ENCODE measurements at places on chromosomes 7 and 10. TPM values are rescaled to one million over a fixed set of nuclear protein-coding genes. Genes with fewer than 3 reads are reported as not detected.

The TMEM139 gene
- 0.29 TPM for total RNA-seq

The COBL gene
- total RNA-seq, result not detected

The VENTX gene
- not detected for total RNA-seq

The SFTPA1 gene
- total RNA-seq, result not detected

The PAXIP1 gene
- 34.5 TPM for total RNA-seq

The FAM13C gene
- total RNA-seq, result not detected

The VTI1A gene
- total RNA-seq, result 43.7 TPM

The CPEB3 gene
- 2.4 TPM for total RNA-seq

The VDAC2 gene
- 152 TPM for total RNA-seq

DNA sequence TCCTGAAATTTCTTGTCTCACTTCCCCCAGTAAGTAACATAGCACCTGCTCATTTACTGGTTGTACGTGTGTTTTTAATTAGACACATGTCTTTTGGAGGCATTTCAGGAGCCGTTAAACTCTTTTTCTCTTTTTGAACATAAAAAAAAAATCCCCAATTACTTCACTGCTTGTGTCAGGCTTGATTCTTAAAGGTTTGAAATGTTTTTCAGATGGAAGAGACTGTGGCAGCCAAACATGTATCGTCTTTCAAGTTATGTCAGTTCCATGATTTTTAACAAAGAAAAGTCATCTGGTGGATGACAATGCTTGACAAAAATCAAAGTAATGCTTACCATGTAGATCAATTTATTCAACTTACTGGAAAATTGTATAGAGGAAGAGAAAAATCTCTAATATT, 585.8 kb downstream of the GATA3 start:
- no peaks in the 10 kb centered on the region for H3K36me3 ChIP-seq
- H3K27me3 ChIP-seq, result no peaks in the 10 kb centered on the region
- DNase-seq, result no peak
- no peaks in the 10 kb centered on the region for H3K4me1 ChIP-seq

GRCh38 chr10:108037061-108037460, 872.6 kb upstream of the SORCS1 start:
- no peak for DNase-seq
- H3K4me3 ChIP-seq, result no peak overlapping the region
- no peaks in the 10 kb centered on the region for H3K27me3 ChIP-seq
- H3K36me3 ChIP-seq, result no peaks in the 10 kb centered on the region
- H3K27ac ChIP-seq, result no peak overlapping the region

DNA sequence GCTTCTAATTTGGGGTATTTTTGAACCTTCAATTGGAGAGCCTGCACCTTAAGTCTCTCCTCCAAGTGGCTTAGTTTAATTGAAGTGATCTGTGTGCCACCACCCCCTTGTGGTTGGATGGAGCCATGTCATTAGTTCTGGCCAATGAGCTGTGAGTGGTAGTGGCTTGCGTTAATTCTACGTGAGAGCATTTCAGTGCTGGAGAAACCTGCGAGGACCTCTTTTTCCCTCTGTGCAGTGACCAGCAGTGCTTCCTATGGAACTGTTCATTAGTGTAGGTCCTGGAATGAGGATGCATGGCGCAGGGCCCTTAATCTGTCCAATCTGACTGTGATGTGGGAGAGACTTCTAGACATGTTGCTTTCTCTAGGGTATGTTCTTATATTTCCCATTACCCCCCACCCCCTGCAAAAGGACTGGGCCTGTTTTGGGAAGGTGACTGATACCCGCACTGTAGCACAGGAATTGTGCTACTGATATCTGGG, 3.8 kb downstream of the HILPDA start:
- H3K36me3 ChIP-seq, result peaks cover 32% of the 10 kb centered on the region
- peaks cover 41% of the 10 kb centered on the region for H3K4me1 ChIP-seq
- H3K27ac ChIP-seq, result peak overlapping the region; percentile 73
- peak overlapping the region; percentile 40 for H3K4me3 ChIP-seq
- peak; percentile 81 for DNase-seq
- H3K27me3 ChIP-seq, result no peaks in the 10 kb centered on the region

DNA sequence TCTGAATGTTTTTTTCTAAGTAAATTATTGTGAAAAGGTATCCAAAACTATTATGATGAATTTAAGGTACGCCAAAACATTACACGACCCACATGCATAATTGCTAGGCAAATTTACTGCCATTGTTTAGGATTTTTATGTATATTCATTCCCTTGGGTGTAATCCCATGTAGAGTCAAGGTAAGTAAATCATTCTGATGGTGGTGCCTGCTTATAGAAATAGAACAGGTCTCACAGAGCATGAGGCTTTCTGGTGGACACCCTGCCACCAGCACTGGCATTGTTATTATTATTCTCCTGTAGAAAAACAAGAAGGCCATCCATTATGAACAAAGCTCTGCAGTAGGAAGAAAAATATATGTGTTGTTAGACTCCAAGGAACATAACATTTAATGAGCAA, 111.7 kb upstream of the ZNF804B start:
- no peak for DNase-seq
- H3K27me3 ChIP-seq, result no peaks in the 10 kb centered on the region
- H3K4me1 ChIP-seq, result no peaks in the 10 kb centered on the region
- no peak overlapping the region for H3K27ac ChIP-seq
- no peaks in the 10 kb centered on the region for H3K36me3 ChIP-seq

GRCh38 chr7:8251195-8251594, 10.8 kb downstream of the ICA1 start:
- H3K4me3 ChIP-seq, result no peak overlapping the region
- DNase-seq, result no peak
- no peaks in the 10 kb centered on the region for H3K36me3 ChIP-seq
- H3K4me1 ChIP-seq, result peaks cover 4% of the 10 kb centered on the region
- peaks cover 15% of the 10 kb centered on the region for H3K27me3 ChIP-seq

GRCh38 chr7:128809363-128809762, 17.6 kb downstream of the CCDC136 start:
- H3K4me1 ChIP-seq, result no peaks in the 10 kb centered on the region
- no peak overlapping the region for H3K4me3 ChIP-seq
- H3K36me3 ChIP-seq, result no peaks in the 10 kb centered on the region
- no peak for DNase-seq
- no peak overlapping the region for H3K27ac ChIP-seq
- no peaks in the 10 kb centered on the region for H3K27me3 ChIP-seq

- no peak overlapping the region for H3K4me3 ChIP-seq
- H3K27me3 ChIP-seq, result no peaks in the 10 kb centered on the region
- H3K4me1 ChIP-seq, result no peaks in the 10 kb centered on the region
- no peaks in the 10 kb centered on the region for H3K36me3 ChIP-seq
- no peak for DNase-seq
Measured at GRCh38 chr10:59148701-59149100, 27.7 kb upstream of the PHYHIPL start.

GRCh38 chr10:28365840-28366239, 63.0 kb upstream of the MPP7 start:
- peaks cover 46% of the 10 kb centered on the region for H3K4me1 ChIP-seq
- no peaks in the 10 kb centered on the region for H3K27me3 ChIP-seq
- H3K27ac ChIP-seq, result peak overlapping the region; percentile 93
- peaks cover 13% of the 10 kb centered on the region for H3K36me3 ChIP-seq
- DNase-seq, result no peak

DNA sequence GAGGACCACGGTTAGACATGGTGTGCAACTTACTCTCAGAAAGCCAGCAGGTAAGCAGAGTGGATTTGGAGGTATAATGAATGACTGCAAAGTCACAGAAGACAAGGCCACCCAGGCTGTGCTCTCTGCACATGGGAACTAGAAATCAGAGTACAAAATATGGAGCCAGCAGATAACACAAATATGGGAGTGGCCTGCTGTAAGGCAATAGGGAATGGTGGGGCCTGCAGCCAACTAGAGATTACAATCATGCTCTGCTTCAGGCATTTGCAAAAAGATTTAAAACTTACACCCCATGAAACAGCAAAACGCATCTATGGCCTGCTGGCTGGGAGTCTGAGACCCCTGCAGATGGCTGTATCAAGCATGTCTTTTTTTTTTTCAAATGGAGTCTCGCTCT, 47.0 kb downstream of the RGS10 start:
- H3K36me3 ChIP-seq, result peaks cover 46% of the 10 kb centered on the region
- H3K4me1 ChIP-seq, result peaks cover 83% of the 10 kb centered on the region
- no peak overlapping the region for H3K4me3 ChIP-seq
- DNase-seq, result no peak
- H3K27ac ChIP-seq, result peak overlapping the region; percentile 37

- no peak for DNase-seq
- H3K27ac ChIP-seq, result no peak overlapping the region
- H3K36me3 ChIP-seq, result peaks cover 4% of the 10 kb centered on the region
Measured at GRCh38 chr10:17244700-17245365, 16.8 kb downstream of the VIM start.

DNA sequence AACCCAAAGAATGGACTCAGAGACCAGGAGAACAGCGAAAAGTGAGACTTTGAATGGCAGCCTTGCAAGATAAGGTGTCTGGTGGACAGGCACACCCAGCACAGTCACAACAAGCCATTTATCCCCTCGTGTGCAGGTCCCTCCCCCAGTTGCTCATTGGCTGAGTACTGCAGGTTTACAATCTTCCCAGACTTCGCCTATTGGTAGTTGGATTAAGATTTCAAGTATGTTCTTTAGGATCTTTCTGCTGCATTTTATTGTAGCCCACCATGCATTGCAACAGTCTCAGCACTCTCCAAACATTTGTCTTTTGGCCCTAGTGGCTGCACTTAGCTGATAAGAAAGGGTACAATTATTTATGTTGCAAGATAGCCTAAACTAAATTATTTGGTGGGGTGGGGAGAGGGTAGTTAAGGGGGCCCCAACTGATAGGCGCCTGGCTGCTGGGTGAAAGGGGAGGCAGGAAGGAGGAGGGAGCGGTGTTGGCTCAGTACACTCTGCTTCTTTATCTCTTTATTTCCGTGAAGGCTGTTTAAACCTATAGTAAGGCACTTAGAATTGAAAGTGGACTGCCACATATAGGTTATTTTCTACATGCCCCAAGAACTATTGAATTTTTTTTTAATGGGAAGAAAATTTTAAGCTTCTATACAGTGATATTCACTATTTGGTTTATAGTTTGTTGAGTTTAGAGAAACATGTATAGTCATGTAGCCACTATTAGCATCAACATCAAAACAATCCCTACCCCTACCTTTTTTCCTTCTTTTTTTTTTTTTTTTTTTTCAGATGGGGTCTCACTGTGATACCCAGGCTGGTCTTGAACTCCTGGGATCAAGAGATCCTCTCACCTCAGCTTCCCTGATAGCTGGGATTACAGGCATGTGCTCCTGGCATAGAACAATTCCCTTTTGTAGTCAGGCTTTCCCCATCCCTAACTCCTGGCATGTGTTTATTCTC, 54.2 kb downstream of the GUSB start:
- no peak overlapping the region for H3K27ac ChIP-seq
- DNase-seq, result no peak
- no peaks in the 10 kb centered on the region for H3K4me1 ChIP-seq
- no peak overlapping the region for H3K4me3 ChIP-seq

- no peaks in the 10 kb centered on the region for H3K36me3 ChIP-seq
- peak; percentile 33 for DNase-seq
- peak overlapping the region; percentile 66 for H3K27ac ChIP-seq
- peaks cover 23% of the 10 kb centered on the region for H3K4me1 ChIP-seq
- peaks cover 8% of the 10 kb centered on the region for H3K27me3 ChIP-seq
Measured at GRCh38 chr7:75915416-75916156, 631 bp downstream of the POR start.

DNA sequence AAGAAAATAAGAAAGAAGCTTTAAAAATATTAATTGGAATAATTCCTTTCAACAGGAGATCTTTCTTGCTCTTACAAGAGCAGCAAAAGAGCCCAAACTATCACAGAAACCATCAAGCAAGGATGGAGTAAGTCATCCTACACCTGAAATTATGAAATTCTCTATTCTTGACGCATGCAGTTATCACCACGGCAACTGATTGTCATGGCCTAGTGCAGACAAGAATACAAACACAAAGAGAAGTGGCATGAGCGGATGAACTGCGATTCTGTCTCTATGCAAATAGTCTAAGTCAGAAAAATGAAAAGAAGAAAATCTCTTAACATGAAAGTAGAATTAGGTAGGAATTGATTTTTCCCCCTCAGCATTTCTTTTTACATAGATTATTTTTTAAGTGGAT, 54.8 kb upstream of the SLC35B4 start:
- peaks cover 23% of the 10 kb centered on the region for H3K27me3 ChIP-seq
- no peak overlapping the region for H3K4me3 ChIP-seq
- no peak for DNase-seq
- H3K27ac ChIP-seq, result no peak overlapping the region

- no peak overlapping the region for H3K4me3 ChIP-seq
- no peak for DNase-seq
- peaks cover 7% of the 10 kb centered on the region for H3K27me3 ChIP-seq
- no peak overlapping the region for H3K27ac ChIP-seq
- H3K4me1 ChIP-seq, result peaks cover 3% of the 10 kb centered on the region
Measured at GRCh38 chr10:97822261-97822687, 27.4 kb upstream of the GOLGA7B start.

GRCh38 chr10:97390091-97390490, 11.0 kb downstream of the RRP12 start:
- H3K4me3 ChIP-seq, result no peak overlapping the region
- no peak overlapping the region for H3K27ac ChIP-seq
- no peaks in the 10 kb centered on the region for H3K27me3 ChIP-seq
- peaks cover 19% of the 10 kb centered on the region for H3K36me3 ChIP-seq

- no peaks in the 10 kb centered on the region for H3K36me3 ChIP-seq
- DNase-seq, result no peak
- H3K27ac ChIP-seq, result no peak overlapping the region
- H3K4me1 ChIP-seq, result no peaks in the 10 kb centered on the region
- H3K4me3 ChIP-seq, result no peak overlapping the region
Measured at GRCh38 chr7:4700577-4701235, 18.6 kb downstream of the FOXK1 start.

DNA sequence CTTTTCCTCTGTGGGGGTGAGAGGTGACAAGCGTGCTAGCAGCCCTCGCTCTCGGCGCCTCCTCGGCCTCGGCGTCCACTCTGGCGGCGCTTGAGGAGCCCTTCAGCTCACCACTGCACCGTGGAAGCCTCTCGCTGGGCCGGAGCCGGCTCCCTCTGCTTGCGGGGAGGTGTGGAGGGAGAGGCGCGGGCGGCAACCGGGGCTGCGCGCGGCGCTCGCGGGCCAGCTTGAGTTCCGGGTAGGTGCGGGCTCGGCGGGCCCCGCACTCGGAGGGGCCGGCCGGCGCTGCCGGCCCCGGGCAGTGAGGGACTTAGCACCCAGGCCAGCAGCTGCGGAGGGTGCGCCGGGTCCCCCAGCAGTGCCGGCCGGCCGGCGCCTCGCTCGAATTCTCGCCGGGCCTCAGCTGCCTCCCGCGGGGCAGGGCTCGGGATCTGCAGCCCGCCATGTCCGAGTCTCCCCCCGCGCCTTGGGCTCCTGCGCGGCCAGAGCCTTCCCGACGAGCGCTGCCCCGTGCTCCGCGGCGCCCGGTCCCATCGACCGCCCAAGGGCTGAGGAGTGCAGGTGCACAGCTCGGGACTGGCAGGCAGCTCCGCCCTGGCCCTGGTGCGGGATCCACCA, 352.8 kb upstream of the PODXL start:
- H3K4me1 ChIP-seq, result no peaks in the 10 kb centered on the region
- no peak for DNase-seq
- H3K27ac ChIP-seq, result no peak overlapping the region
- H3K27me3 ChIP-seq, result peaks cover 24% of the 10 kb centered on the region
- no peak overlapping the region for H3K4me3 ChIP-seq
